ENCODE measurements at places on chromosomes 13 and 19.
A peak's percentile ranks its signal among the peaks of the same experiment; 100 is the strongest.

- DNase-seq, result no peak
Observed at GRCh38 chr19:8491574-8491973, 10.9 kb downstream of the PRAM1 start.

DNA sequence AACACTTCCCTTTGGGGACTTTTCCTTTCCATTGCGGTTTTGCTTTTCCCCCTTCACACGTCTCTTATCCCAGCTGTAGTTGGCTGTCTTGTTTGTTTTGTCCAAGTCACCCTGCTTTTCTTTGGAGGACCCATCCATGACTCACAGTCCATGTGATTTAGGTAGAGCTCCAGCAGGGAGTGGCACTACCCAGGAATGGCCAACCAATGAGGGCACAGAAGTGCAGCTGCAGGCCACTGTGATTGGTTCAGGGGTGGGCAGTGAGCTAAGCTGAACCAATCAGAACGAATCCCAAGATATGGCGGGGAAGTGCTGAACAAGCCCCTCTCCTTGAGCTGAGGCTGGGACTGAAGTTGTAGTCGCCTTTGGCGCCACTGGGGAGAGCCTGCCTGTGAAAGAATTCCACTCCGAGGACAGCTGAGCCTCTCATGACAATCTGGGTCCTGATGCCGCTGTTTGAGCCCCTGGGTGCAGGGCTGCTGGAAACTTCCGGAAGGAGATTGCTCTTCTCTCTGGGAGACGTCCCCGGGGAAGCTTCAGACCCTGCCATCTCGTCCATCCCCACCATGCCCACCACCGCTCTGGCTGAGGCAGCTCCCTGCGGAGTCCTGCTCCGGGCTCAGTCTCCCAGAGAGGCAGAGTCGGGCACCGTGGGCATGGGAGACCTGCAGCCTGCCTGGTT is 62.9 kb upstream of the URI1 start:
- no peak for DNase-seq

DNA sequence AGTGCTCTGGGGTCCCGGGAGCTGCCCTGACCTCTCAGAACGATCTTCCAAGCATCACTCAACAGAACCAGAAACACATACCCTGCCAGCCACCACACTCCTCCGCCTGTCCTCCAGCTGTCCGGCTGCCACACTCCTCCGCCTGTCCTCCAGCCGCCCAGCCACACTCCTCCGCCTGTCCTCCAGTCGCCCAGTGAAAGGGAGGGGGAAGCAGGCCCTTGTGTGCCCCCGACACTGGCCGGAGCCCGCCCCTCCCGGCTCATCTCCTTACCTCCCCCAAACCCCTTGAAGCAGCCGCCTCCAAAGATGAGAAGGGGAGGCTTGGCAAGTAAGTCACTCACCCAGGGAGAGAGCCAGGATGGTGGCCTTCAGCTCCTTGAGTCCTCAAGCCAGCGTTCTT is 40.2 kb downstream of the STK24 start:
- DNase-seq, result no peak

GRCh38 chr19:6214881-6215541 is 64.8 kb downstream of the MLLT1 start:
- DNase-seq, result no peak

- DNase-seq, result no peak
Observed at GRCh38 chr13:27599845-27600553, 20.3 kb downstream of the LNX2 start.

GRCh38 chr19:34355201-34355600 is 9.8 kb upstream of the GPI start:
- no peak for DNase-seq

- DNase-seq, result no peak
Observed at GRCh38 chr13:98544104-98544710, 32.7 kb downstream of the STK24 start.

GRCh38 chr13:73464758-73465616 is 406.2 kb downstream of the KLF5 start:
- DNase-seq, result no peak

GRCh38 chr19:10243606-10244005 is 8.4 kb upstream of the MRPL4 start:
- no peak for DNase-seq

DNA sequence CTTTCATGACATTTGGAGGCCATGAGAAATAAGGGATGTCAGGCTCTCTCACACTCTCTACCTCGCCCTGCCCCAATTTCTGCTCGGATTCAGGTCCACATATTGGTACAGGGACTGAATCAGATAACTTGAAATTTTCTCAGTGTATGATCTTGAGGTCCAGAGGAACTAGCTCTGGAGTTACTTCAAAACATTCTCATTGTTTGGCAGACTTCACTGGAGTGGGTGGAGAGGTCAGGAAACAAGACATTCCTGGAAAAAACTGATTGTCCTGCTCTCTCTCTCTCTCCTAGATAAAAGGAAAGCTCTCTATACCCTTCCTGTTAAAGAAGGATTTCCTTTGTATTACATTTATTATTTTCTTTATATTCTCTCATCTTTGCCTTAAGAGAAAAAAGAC is 428.1 kb upstream of the DACH1 start:
- no peak for DNase-seq

DNA sequence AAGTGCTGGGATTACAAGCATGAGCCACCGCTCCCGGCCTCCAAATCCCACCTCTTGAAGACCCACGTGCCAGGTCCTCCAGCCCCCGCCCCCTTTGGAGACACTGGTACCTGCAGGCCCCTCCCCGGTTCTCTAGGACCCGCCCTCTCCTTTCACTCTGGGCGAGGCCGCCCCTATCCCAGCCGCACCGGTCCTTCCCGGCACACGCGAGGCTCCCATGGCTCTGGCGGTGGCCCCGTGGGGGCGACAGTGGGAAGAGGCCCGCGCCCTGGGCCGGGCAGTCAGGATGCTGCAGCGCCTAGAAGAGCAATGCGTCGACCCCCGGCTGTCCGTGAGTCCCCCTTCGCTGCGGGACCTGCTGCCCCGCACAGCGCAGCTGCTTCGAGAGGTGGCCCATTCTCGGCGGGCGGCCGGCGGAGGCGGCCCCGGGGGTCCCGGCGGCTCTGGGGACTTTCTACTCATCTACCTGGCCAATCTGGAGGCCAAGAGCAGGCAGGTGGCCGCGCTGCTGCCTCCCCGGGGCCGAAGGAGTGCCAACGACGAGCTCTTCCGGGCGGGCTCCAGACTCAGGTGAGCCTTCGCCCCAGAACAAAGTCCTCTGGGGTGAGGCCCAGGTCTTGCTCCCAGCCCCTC is at the start of gene CBLC:
Gene CBLC, plus strand, starts transcription at position 176 of the 633 bp plus-strand sequence. Its CDS starts 42 bp downstream, at position 218.
- DNase-seq, result no peak

DNA sequence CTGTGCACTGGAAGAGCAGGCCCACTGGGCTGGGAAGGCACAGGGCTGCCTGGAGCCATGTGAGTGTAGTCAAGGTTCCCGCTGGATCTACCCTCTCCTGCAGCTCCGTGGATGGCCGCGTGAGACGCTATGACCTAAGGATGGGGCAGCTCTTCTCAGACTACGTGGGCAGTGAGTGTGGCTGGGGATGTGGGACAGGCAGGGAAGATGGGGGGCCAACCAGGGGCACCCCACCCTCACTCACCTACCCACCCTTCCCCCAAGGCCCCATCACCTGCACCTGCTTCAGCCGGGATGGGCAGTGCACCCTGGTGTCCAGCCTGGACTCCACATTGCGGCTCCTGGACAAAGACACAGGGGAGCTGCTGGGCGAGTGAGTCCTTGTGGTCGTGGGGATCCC is 6.1 kb downstream of the WDR83 start:
- no peak for DNase-seq

GRCh38 chr19:57099199-57099661 is 20.6 kb upstream of the USP29 start:
- DNase-seq, result peak; percentile 47

GRCh38 chr13:29877456-29878078 is 27.1 kb upstream of the UBL3 start:
- DNase-seq, result no peak

DNA sequence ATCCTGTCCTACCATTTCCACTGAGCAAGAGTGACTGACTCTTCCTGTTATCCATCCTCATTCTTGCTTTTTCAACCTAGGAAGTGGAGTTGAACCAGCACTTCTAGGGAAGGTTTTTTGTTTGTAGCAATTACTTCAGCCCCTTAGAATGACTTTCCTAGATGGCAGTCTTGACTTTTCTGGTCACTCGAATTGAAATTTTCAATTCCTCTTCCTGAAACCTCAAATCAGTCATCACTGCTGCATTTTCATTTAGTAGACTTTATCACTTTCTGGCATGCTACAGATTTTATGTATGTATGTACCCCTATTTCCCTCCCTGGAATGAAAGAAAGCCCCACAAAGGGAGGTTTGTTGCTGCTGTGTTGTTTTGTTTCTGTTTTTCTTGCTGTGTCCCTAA is 915.9 kb downstream of the PCDH17 start:
- DNase-seq, result no peak

GRCh38 chr13:57724486-57725272 is 93.1 kb downstream of the PCDH17 start:
- no peak for DNase-seq

GRCh38 chr13:111120913-111121312 is 5.8 kb downstream of the ARHGEF7 start:
- no peak for DNase-seq

DNA sequence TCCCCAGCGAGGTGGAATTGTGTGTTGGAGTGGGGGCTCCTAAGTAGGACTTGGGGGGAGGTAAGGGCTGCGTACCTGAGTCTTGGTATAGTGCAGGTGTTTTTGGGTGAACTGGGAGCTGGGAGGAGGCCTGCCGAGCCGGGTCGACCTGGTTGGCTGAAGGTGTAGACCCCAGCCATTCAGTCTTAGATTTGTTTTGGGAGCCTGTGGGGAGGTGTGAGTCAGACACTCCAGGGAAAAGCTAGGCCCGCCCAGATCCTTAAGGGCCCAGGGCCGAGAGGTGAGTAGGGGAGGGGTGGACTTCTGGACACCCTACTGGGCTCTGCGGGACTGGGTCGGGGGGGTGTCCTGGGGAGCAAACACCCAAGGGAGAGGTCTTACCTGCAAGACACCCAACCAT is 935 bp downstream of the CRB3 start:
- no peak for DNase-seq

- no peak for DNase-seq
Observed at GRCh38 chr13:92849381-92849780, 377.2 kb upstream of the GPC6 start.

GRCh38 chr13:29676535-29676934 is 81.0 kb upstream of the SLC7A1 start:
- DNase-seq, result no peak
